Stimulated activated CD8-positive, alpha-beta memory T cell treated with anti-CD3 and anti-CD28 coated beads, Interleukin-7, amount 100 ng/mL, for 48 hours (primary cell): ENCODE measurements at places on chromosomes 1 and 21.

GRCh38 chr1:2981388-2981787, 39.9 kb upstream of the ACTRT2 start:
- DNase-seq, result no peak

DNA sequence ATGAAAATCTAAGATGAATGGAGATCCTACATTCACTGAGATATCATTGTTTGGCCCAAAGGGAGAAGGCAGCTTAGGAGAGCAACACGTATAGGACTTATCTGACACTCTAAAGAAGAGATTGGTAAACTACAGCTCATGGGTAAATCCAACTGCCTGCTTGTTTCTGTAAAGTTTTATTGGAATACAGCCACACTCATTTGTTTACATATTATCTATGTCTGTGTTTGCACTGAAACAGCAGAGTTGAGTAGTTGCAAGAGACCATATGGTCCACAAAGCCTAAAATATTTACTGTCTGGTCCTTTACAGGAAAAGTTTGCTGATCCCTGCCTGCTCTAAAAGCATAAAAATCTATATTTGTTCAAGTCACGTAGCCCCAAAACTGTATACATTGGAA, 14.3 kb upstream of the LRRC53 start:
- no peak for DNase-seq

GRCh38 chr1:11100149-11100493, 452 bp upstream of the EXOSC10 start:
- DNase-seq, result no peak

GRCh38 chr1:226019572-226019971, 20.4 kb upstream of the SDE2 start:
- no peak for DNase-seq

GRCh38 chr1:20237646-20238045, 51.3 kb upstream of the PLA2G2C start:
- no peak for DNase-seq

DNA sequence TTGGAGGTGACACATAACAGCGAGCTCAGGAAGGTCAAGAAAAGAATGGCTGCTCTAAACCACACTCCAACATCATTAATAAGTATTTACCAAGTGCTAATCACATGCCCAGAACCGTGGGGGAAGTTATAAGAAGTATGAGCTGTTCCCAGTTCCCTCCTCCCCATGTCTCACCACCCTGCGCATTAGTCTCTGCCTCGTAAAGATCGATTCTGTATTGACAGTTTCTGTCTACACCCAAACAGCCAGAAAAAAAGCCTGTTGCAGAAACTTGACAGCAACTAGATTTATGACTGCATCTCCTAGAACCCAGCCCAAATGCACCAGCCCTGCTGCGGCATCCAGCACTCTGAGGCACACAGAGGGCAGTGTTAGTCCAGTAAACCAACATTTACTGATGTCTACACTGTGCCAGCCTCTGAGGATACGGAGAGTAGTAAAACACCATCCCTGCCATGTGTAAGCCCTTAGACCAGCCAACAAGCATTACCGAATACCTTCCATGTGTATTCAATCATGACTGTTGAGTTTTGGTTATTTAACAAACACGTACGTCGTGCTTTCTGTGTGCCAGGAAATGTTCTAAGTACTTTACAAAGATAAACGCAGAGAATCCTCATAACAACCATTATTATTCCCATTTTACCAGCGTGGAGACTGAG, 63.6 kb upstream of the ZBTB40 start:
- no peak for DNase-seq

DNA sequence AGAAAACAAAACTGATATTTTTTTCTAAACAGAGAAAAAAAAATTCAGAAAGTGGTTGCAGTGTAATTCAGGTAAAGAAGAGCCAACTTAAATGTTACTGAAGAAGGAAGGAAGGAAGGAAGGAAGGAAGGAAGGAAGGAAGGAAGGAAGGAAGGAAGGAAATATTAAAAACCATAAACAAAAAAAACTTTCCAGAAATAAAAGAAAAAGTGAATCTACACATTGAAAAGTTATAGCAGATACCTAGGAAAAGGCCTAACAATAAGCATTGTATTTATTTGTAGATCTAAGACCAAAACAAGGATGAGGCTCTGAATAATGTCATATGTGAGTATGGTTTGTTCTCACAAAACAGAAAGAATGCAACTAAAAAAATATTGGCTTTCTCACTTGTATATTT, 345.4 kb upstream of the NR5A2 start:
- DNase-seq, result no peak

DNA sequence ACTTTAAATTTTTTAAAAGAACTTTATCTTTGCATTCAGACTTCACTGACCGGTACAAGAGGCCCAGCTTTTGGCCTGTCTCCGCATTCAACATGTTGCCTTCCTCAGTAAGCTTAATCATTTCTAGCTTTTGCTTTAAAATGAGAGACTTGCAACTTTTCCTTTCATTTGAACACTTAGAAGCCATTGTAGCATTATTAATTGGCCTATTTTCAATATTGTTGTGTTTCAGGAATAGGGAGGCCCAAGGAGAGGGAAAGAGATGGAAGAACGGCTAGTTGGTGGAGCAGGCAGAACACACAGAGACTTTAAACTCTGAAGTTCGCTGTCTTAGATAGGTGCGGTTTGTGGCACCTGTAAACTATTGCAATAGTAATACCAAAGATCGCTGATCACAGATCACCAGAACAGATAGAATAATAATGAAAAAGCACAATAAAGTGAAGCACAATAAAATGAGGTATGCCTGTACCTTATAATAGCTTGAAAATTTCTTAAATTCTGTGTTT, 31.4 kb downstream of the RABGAP1L start:
- no peak for DNase-seq

- no peak for DNase-seq
Measured at GRCh38 chr1:101976161-101976560, 20.6 kb downstream of the OLFM3 start.

DNA sequence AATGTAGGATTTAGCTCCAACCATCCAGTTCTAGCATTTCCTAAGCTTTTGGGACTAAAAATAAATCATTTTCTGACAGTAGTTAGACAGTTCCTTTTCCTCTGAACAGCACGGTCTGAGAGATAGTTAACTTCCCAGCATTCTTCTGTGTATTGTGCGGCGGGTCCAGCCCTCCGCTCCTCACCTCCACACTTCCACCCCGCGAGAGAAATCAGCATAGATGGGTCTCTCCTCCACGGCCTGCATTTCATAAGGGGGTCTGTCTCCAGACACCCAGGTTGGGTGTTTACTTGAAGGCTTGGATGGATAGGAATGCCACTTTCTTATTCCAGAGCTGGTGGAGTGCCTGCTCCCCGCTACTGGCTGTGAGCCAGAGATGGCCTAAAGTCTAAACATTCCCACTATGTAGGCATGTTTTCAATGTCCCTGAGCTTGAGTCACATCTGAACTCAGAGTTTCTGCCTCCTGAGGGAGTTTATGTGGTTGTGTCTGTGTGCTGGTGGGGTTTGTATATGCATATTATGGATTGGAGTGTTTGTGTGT, 38.0 kb upstream of the PPP2R5A start:
- DNase-seq, result no peak

GRCh38 chr21:24259241-24259640, 1348.0 kb downstream of the MRPL39 start:
- DNase-seq, result no peak

- DNase-seq, result no peak
Measured at GRCh38 chr1:228337711-228338520, 68.7 kb downstream of the TRIM11 start.

GRCh38 chr1:97243973-97244560, 522.5 kb downstream of the PTBP2 start:
- DNase-seq, result no peak
